ENCODE measurements at places on chromosomes 6 and 20. TPM values are rescaled to one million over a fixed set of nuclear protein-coding genes. Genes with fewer than 3 reads are reported as not detected.

- no peak for DNase-seq
- H3K36me3 ChIP-seq = no peaks in the 10 kb centered on the region
These were observed 19.7 kb downstream of the FAM217A start for GRCh38 chr6:4059115-4059777.

DNA sequence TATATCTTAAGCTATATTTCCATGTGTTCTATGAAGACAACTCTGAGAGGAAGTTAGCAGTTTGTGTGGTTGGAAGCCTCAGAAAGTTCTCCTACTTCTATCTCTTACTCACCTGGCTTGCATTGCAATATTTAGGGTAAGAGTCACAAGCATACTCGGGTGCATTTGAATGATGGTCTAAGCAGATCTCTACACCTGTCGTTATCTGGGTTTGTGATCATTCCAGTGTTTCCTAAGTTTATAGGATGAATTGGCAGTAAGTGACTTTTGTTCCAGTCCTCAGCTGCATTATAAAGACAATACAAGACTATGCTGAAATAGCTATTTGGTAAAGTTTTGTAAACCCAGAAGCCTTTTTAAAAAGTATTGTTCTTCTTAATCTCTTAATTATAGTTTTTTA lies 36.9 kb downstream of the CBFA2T2 start:
- DNase-seq = no peak
- H3K27ac ChIP-seq = no peak overlapping the region
- H3K36me3 ChIP-seq = no peaks in the 10 kb centered on the region
- H3K4me1 ChIP-seq = peaks cover 4% of the 10 kb centered on the region
- no peak overlapping the region for H3K4me3 ChIP-seq

CRISP3 gene
- 0.35 TPM for total RNA-seq

DNA sequence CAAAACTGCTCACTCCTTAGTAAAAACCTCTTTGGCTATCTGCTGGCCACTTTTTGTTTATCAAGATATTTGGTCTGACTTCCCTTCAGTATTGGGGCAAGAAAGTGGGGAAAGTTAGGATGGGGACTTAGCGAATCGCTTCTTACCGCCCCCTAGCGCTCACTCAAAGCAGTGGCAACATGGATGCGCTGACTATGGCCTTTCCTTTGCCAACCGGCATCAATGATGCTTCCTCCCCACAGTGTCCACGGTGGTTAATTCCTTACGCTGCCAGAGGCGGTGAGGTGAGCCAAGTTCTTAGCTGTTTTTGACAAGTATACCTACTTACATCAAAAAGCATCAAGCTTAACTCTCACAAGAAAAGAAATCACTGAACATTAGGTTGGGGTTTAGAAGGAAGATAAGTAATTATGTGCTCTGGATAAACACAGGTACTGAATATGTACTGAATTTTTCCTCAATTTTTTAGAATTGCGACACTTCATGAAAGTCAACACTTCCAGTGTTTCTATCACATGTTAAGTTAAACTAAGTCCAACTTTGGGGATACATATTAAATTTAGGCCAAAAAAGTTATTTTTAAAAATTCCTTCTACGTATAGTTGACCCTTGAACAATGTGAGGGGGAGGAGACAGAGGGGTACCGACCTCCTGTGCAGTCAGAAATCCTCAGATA lies 86.7 kb downstream of the GMDS start:
- H3K36me3 ChIP-seq = no peaks in the 10 kb centered on the region
- H3K4me3 ChIP-seq = no peak overlapping the region
- no peak overlapping the region for H3K27ac ChIP-seq
- no peaks in the 10 kb centered on the region for H3K27me3 ChIP-seq
- no peak for DNase-seq

DNA sequence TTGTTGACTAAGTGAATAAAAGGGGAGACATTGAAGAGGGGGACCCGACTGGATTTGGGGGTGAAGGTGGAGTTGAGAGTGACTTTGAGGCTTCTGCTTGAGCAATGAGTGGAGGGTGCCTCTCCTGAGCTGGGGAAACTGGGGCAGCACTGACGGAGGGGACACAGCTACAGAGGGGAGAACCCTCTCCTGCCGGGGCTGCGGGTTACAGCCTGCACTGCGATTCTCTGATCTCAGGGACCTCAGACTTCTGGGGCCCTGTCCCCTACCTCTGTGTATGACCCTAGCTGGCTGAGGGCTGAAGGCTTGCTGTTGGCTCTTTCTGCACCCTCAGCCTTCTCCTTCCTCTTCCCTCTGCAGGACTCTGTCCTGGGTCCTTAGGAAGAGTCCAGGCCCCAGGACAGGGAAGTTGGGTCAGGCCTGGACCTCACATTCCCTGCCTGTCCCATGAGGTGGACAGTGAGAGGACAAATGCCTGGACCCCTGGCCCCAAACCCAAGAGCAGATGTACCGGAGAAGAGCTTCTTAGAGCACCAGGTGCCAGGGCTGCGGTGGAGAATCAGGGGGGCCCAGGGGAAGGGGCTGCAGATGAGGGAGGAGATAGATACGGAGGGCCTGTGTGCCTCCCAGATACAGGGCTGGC lies 13.7 kb upstream of the FAM110A start:
- no peak for DNase-seq
- no peaks in the 10 kb centered on the region for H3K4me1 ChIP-seq
- no peaks in the 10 kb centered on the region for H3K36me3 ChIP-seq
- no peaks in the 10 kb centered on the region for H3K27me3 ChIP-seq

MTHFD1L gene
- total RNA-seq = 17.9 TPM

OPRM1 gene
- not detected for total RNA-seq

DNA sequence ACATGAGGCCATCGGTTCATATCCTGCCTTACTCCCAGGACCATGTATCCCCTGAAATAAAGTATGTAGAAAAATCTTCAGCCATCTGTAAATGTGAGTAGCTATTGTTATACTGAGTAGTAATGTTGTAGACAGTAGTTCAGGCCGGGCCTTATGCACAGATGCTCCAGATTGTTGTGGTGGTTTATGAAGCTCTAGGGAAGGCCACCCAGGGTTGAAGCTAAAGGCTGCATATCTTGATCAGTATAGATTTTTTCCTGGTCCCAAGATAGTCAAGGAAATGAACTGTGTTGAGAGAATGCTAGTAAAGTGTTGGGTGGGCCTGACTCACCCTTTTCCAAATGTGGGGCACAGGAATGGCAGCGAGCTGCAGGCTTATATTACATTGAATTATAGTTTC lies 81.4 kb downstream of the FNDC1 start:
- no peaks in the 10 kb centered on the region for H3K36me3 ChIP-seq
- no peaks in the 10 kb centered on the region for H3K27me3 ChIP-seq
- no peaks in the 10 kb centered on the region for H3K4me1 ChIP-seq
- H3K27ac ChIP-seq = no peak overlapping the region
- no peak for DNase-seq
- H3K4me3 ChIP-seq = no peak overlapping the region

DNA sequence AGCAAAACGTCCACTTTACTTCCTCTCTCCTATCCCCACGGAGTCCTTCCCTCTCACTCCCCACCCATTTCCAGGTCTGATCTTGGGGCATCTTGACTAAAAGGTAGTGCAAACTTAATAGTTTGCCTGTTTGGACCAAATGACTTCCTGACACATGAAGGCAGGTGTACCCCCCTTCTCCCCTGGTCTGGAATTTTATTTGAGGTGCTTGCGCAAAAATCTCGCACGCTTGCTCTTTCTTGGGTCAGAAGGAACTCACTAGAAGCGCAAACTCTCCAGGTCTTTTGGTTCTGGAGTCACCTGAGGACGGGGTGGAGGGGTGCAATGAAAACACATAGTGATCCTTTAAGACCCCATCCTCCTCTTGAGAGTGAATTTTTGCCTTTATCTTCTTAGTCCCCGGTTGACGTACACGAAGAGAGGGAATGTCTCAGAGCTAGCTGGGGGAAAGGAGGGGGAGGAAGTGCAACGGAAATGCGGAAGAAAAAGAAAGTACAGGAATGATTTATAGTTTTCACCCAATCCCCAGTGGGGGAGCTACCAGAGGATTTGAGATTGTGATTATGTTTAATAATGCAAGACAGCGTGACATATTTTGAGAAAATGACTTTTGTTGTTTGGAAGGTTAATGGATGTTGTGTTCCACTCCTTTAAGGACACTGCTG lies 4.9 kb downstream of the ADGRB3 start:
- H3K27me3 ChIP-seq = no peaks in the 10 kb centered on the region
- H3K27ac ChIP-seq = peak overlapping the region; percentile 0
- no peaks in the 10 kb centered on the region for H3K36me3 ChIP-seq

All from uterus (tissue), 4 donors.